ENCODE measurements at places on chromosomes 11 and 22. TPM values are rescaled to one million over a fixed set of nuclear protein-coding genes. Genes with fewer than 3 reads are reported as not detected.

The CADM1 gene
- total RNA-seq, result 117 TPM

GRCh38 chr11:106241601-106242257 is 164.3 kb downstream of the AASDHPPT start:
- no peak for DNase-seq
- peaks cover 20% of the 10 kb centered on the region for H3K4me1 ChIP-seq
- H3K27ac ChIP-seq, result no peak overlapping the region

DNA sequence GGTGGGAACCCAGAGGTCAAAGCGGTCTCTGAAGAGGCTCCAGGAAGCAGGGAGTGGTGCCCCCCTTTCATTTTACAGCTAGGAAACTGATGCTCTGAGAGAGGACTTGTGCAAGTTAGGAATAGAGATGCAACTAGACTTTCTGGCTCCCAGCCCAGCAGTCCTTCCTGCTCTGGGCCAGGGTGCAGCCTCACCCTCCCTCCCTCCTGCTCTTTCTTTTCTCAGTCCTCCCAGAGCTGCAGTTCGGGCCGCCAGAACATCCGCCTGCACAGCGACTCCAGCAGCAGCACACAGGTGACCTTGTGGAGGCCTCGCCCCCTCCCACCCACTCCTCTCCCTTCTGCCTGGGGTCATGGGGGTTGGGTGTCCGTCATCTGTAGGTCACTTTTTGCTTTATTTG is 51.5 kb downstream of the LHFPL7 start:
- no peak for DNase-seq
- no peak overlapping the region for H3K27ac ChIP-seq
- no peaks in the 10 kb centered on the region for H3K27me3 ChIP-seq
- H3K4me1 ChIP-seq, result no peaks in the 10 kb centered on the region
- no peak overlapping the region for H3K4me3 ChIP-seq

- peaks cover 14% of the 10 kb centered on the region for H3K4me1 ChIP-seq
- DNase-seq, result no peak
- H3K36me3 ChIP-seq, result no peaks in the 10 kb centered on the region
- no peak overlapping the region for H3K27ac ChIP-seq
- H3K27me3 ChIP-seq, result no peaks in the 10 kb centered on the region
These were observed 75.3 kb downstream of the SC5D start for GRCh38 chr11:121367844-121368225.

DNA sequence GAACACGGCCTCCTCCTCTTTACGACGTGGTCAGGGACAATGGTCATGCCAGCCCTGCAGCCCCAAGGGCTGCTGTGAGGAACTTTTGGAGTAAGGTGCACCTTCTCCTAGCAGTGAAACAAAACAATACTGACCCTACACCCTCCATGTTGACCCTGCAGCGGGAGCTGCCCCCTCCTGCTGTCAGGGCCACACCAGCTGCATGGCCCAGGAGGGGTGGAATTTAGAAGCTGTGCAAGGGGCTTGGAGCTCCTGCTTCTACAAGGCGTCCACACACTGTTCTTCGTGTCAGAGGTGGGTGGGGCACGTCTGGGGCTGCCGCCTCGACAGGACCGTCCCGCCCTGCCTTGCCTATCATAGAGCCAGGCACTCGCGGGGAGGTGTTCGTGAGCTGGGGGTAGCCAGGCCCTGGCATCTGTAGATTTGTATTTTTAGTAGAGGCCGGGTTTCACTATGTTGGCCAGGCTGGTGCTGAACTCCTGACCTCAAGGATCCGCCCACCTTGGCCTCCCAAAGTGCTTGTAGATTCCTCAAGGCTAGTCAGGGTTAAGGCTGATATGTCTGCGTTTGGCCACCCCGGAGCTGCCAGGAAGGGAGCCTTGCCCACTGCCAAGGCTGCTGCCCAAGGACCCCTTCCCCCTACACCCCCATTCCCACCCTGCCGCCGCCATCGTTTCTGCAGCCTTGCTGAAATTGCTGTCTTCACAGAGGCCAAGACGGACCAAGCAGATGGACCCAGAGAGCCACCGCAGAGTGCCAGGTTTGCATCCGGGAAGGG is 15.9 kb downstream of the INCENP start:
- H3K27me3 ChIP-seq, result no peaks in the 10 kb centered on the region
- H3K27ac ChIP-seq, result no peak overlapping the region
- H3K36me3 ChIP-seq, result no peaks in the 10 kb centered on the region
- H3K4me1 ChIP-seq, result no peaks in the 10 kb centered on the region
- DNase-seq, result no peak

- H3K27me3 ChIP-seq, result no peaks in the 10 kb centered on the region
- DNase-seq, result no peak
- no peak overlapping the region for H3K27ac ChIP-seq
- no peaks in the 10 kb centered on the region for H3K36me3 ChIP-seq
- no peak overlapping the region for H3K4me3 ChIP-seq
These were observed 73.1 kb upstream of the ARHGAP32 start for GRCh38 chr11:129265125-129265788.

DNA sequence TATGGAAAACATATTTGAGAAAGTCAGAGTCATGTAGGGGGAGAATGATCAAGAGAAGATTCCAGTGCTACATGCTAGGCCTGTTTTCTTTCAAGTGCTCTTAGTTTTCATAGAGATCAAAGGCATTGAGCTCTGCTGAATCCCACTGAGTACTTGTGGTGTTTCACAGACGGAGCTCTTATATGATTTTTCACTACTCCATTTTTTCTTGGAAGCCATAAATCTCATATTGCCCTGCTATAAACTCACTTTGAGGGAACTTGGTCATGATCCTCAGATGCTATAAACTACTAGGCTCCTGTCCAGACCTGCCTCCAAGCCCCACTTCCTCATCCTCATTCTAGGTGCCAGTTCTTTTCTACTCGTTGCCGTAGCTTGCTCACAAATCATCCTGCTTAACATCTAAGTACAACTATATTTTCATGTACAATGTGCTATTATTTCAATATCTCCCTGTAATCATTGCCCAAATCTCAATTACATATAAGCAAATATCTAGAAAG is 180.8 kb upstream of the CCDC179 start:
- no peaks in the 10 kb centered on the region for H3K27me3 ChIP-seq
- no peak for DNase-seq
- no peaks in the 10 kb centered on the region for H3K4me1 ChIP-seq

- H3K27ac ChIP-seq, result no peak overlapping the region
- H3K4me3 ChIP-seq, result no peak overlapping the region
- no peaks in the 10 kb centered on the region for H3K36me3 ChIP-seq
These were observed 9.2 kb downstream of the PVALB start for GRCh38 chr22:36807627-36808026.

The CFAP300 gene
- total RNA-seq, result 15.2 TPM

The OR52H1 gene
- total RNA-seq, result not detected

GRCh38 chr22:44483878-44484277 is 14.2 kb downstream of the RTL6 start:
- H3K36me3 ChIP-seq, result no peaks in the 10 kb centered on the region
- H3K27me3 ChIP-seq, result no peaks in the 10 kb centered on the region
- no peak overlapping the region for H3K4me3 ChIP-seq
- H3K27ac ChIP-seq, result no peak overlapping the region

The CYTH4 gene
- total RNA-seq, result not detected
